ENCODE measurements at places on chromosomes 7 and 10. TPM values are rescaled to one million over a fixed set of nuclear protein-coding genes. Genes with fewer than 3 reads are reported as not detected.

- DNase-seq = no peak
Observed at GRCh38 chr7:133571076-133571475, 318.2 kb downstream of the EXOC4 start.

DNA sequence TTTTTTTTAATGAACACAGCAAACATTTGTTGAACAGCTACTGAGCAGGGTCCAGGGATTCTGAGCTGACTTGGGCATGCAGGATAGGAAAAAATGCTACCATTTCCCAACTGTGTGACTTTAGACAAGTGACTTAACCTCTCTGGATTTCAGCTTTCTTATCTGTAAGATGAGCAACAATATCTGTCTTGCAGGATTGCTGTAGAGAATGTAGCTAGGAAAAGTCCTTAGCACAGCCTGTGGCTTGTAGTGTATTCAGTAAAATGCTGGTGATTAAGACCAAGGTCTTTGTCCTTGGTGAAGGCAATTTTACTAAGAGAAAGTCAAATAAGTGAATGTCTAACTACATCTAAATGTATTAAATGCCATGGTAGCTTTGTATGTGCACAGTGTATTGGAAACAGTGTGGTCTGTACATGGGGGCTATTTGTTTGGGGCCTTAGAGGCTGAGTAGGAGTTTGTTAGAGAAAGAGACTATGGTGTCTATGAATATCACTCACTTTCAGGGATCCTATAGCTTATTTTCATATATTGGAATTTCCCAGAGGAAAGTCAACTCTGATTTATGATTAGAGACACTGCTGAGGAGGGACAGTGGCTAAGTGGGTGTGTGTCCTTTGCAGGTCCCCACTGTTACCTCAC, 118.9 kb downstream of the CDH23 start:
- no peak for DNase-seq

DNA sequence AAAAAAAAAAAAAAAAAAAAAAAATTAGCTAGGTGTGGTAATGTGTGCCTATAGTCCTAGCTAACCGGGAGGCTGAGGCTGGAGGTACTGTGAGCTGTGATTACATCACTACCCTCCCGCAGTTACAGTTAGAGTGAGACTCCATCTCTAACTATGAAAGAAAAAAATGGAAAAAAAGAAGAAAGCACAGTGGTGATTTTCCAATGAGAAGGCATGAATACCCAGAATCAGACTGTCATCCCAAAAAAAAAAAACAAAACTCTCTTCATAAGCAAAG, 269.9 kb upstream of the MKLN1 start:
- DNase-seq = no peak

DNA sequence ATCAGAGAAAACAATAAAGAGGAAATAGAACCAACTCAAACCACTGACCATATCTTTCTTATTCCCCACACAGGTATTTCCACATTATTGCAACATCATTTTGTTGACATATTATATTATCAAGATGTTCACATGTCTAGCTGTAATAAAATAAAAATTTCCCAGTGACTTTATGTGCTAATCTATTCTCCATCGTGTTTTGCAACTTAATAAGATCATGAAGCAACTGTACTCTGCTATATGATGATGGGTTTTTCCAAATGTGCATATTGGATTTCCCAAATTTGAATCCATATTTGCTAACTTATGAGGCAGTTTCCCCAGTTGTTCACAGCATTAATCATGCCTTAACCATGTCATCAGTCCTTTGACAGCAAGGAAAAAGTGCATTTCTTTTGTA, 127.8 kb downstream of the ITGB8 start:
- no peak for DNase-seq

CDHR1 gene
- total RNA-seq = 3.3 TPM

HECW1 gene
- total RNA-seq = not detected

PRLHR gene
- total RNA-seq = not detected

NANOS1 gene
- 1.8 TPM for total RNA-seq
